CD4-positive, CD25-positive, alpha-beta regulatory T cell (primary cell): ENCODE measurements at places on chromosomes 3 and 15. TPM values are rescaled to one million over a fixed set of nuclear protein-coding genes. Genes with fewer than 3 reads are reported as not detected.

Gene GANC
- polyA plus RNA-seq = 10.2 TPM

Gene STRIT1
- not detected for polyA plus RNA-seq

- H3K36me3 ChIP-seq = no peaks in the 10 kb centered on the region
- no peak overlapping the region for H3K27ac ChIP-seq
- no peak for DNase-seq
- H3K4me3 ChIP-seq = no peak overlapping the region
Measured at GRCh38 chr15:91136386-91136923, 36.4 kb downstream of the SV2B start.

Gene TMEM87A
- polyA plus RNA-seq = 60.8 TPM
